ENCODE measurements at places on chromosomes 1 and 21. TPM values are rescaled to one million over a fixed set of nuclear protein-coding genes. Genes with fewer than 3 reads are reported as not detected.

DNA sequence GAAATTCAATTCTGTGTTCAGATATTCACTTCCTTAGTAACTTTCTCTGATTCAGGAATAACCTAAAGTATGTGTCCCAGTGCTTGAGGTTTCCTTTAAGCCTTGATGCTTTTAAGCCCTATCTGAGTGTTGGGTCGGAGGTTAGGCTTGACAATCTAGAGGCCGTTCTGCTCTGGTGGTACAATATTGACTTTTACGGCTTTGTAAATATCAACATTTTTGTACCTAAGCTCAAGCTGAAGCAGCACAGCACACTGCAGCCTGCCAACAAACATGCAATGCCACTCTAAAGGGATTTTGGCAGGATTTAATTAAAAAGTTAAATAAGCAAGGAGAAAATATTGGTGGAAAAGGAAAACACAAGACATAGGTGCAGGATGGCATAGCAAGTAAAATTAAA, 279.2 kb downstream of the NEGR1 start:
- no peak for DNase-seq
- no peak overlapping the region for H3K27ac ChIP-seq
- H3K4me1 ChIP-seq = no peaks in the 10 kb centered on the region
- H3K4me3 ChIP-seq = no peak overlapping the region

- no peaks in the 10 kb centered on the region for H3K36me3 ChIP-seq
- H3K27ac ChIP-seq = no peak overlapping the region
- H3K27me3 ChIP-seq = peaks cover 11% of the 10 kb centered on the region
- no peaks in the 10 kb centered on the region for H3K4me1 ChIP-seq
- DNase-seq = no peak
These were observed 4.5 kb downstream of the AJAP1 start for GRCh38 chr1:4658643-4659628.

DNA sequence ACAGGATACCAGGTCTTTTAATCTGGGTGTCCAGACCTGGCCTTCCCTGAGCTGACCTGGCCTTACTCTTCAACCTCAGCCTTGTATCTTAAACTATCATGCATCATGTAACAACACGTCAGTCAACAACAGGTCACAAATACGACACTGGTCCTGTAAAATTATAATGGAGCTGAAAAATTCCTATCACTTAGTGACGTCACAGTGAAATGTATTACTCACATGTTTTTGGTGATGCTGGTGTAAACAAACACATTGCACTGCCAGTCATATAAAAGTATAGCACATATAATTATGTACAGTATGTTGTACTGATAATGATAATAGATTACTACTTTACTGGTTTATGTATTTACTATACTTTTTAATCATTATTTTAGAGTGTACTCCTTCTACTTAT, 31.5 kb downstream of the ESRRG start:
- DNase-seq = no peak
- H3K4me1 ChIP-seq = no peaks in the 10 kb centered on the region
- H3K27ac ChIP-seq = no peak overlapping the region
- no peaks in the 10 kb centered on the region for H3K36me3 ChIP-seq

- no peaks in the 10 kb centered on the region for H3K36me3 ChIP-seq
- H3K4me3 ChIP-seq = no peak overlapping the region
- no peaks in the 10 kb centered on the region for H3K27me3 ChIP-seq
- no peak for DNase-seq
These were observed 58.4 kb downstream of the PLXNA2 start for GRCh38 chr1:208185801-208186231.

DNA sequence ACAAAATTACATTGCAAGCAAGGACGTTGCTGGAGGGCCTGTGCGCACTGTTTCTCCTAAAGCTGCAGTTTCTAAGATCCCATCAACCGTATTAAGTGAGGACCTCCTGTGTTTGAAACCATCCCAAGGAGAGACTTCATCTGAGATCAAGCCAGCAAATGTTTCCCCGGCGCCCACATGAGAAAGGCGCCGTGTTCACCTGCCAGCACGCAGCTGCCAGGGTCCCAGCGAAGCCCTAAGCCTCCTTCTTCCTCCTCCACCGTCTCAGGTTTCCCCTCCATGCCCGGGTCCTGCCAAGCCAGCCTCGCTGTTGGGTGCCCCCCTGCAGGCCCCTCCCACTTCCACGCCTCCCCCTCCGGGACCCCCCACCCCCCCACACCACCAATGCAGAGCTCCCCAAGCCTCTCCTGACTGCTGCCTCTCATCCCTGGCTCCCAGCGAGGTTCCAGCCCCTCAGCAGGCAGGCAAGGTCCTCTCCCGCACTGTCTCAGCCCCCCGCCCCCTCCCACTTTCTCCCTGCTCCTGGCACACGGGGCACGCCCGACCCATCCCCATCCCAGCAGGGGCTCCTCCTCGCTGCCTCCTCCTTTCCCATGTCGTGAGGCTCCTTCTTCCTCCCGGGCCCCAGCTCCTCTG, 8.6 kb upstream of the TFF1 start:
- no peaks in the 10 kb centered on the region for H3K4me1 ChIP-seq
- no peak overlapping the region for H3K27ac ChIP-seq
- H3K4me3 ChIP-seq = no peak overlapping the region
- no peak for DNase-seq
- no peaks in the 10 kb centered on the region for H3K27me3 ChIP-seq

The HSPA6 gene
- 11.9 TPM for total RNA-seq

The LHX8 gene
- not detected for total RNA-seq
